ENCODE measurements at places on chromosomes 12 and 14. TPM values are rescaled to one million over a fixed set of nuclear protein-coding genes. Genes with fewer than 3 reads are reported as not detected.

ALDH2 gene
- 89.7 TPM for total RNA-seq

TGFB3 gene
- total RNA-seq = 0.73 TPM

CLEC4C gene
- total RNA-seq = not detected

PNMA1 gene
- total RNA-seq = 59.0 TPM

KRT1 gene
- total RNA-seq = not detected

ACOT4 gene
- 2.0 TPM for total RNA-seq

MYBPC1 gene
- 0.07 TPM for total RNA-seq

RNU7-1 gene
- not detected for total RNA-seq

TMEM117 gene
- total RNA-seq = 1.9 TPM

GLT1D1 gene
- total RNA-seq = not detected

SP7 gene
- not detected for total RNA-seq

ARHGEF25 gene
- total RNA-seq = 5.5 TPM

NAA25 gene
- 20.2 TPM for total RNA-seq

ALDH1L2 gene
- total RNA-seq = 3.5 TPM

PYGL gene
- 177 TPM for total RNA-seq

RPL41 gene
- total RNA-seq = 5,498 TPM

AMHR2 gene
- 1.1 TPM for total RNA-seq

VRTN gene
- total RNA-seq = 0.02 TPM

FAM90A1 gene
- 0.16 TPM for total RNA-seq

FGF6 gene
- not detected for total RNA-seq

OR4E2 gene
- total RNA-seq = not detected

ANKRD33 gene
- 0.08 TPM for total RNA-seq

KRT72 gene
- not detected for total RNA-seq

SIVA1 gene
- 139 TPM for total RNA-seq

NFYB gene
- total RNA-seq = 23.8 TPM

LYZ gene
- total RNA-seq = not detected

TAS2R7 gene
- not detected for total RNA-seq

KCNC2 gene
- total RNA-seq = not detected

CCDC198 gene
- total RNA-seq = 2.1 TPM

P2RX7 gene
- total RNA-seq = not detected
